ENCODE measurements at places on chromosomes 7 and 10.

- no peak for DNase-seq
Measured at GRCh38 chr7:52482076-52482475, 553.4 kb upstream of the POM121L12 start.

DNA sequence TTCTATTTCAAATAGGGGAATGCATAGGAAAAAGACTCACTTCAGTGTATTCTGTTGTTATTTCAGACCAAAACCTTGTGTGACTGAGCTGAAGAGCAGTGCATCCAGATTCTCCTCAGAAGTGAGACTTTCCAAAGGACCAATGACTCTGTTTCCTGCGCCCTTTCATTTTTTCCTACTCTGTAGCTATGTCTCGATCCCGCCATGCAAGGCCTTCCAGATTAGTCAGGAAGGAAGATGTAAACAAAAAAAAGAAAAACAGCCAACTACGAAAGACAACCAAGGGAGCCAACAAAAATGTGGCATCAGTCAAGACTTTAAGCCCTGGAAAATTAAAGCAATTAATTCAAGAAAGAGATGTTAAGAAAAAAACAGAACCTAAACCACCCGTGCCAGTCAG, 12.0 kb downstream of the TET1 start:
- no peak for DNase-seq

- no peak for DNase-seq
Measured at GRCh38 chr7:130845581-130846085, 111.6 kb upstream of the KLF14 start.

DNA sequence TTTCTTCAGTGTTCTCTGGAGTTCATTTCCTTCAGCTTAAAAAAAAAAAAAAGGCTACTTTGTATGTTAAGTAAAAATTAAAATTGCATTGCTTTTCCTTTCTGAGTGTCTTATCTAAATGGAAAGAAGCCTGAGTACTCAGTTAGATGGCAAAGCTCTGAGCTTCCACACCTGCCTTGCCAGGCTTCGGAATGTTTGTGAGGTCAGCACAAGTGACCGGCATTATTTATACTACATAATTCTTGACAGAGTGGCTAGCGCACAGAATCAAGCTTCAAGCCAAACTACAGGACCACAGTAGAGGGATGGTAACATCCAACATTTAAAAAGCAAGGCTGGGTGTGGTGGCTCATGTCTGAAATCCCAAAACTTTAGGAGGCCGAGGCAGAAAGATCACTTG, 17.3 kb downstream of the PIP4K2A start:
- no peak for DNase-seq

DNA sequence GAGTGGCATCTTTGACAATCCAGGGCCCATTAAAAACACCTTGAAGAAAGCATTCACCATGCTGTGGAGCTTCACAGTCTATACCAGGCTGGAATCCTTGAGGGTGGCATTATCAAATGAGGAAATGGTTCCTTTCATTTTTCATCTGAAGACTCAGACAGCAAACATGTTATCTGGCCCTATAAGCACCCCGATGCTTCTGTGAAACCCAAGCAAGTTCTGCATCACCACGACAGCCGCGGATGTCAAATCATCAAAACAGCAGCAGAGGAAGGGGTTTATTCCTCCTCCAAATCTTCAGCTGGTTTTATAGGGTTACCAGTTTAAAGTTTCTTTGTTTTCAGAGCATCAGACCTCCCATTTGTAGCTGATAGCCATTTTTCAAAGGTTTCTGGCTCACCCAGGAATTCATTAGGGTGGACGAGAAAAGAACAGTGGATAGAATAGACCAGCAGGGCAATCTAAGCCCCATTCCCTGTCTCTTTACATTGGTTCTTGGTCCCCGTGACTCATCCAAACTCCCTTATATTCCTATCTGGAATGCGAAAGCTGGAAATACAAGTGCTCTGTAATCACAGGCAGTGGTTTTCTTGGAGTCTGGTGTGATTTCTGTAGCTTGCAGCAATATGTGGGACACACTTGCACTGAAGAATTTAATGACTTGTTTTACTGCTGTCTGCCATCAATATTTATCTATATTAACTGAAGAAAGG, 217.9 kb downstream of the SKAP2 start:
- no peak for DNase-seq

GRCh38 chr7:50206453-50207250, 97.9 kb upstream of the IKZF1 start:
- peak; percentile 76 for DNase-seq

DNA sequence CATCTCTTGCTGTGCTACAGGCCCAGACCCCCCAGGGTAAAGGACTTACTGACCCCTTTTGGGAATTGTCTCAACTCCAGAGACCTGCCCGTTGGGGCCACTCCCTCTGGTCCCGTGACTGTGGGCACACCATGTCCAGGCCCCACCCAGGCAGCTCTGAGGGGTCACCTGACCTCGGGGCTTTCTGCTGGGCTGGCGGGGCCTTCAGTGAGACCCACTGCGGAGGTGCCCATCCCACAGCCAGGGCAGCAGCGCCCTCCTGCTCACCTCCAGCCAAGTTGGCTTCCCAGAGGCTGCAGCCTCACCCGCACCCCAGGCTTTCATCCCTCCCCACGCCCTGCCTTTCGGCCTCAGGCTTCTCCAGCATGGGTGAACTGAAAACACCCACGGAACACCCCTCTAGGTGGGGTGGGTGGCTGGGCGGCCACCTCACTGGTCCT, 147.2 kb downstream of the DNAJB6 start:
- no peak for DNase-seq

GRCh38 chr10:69101451-69102095, 13.7 kb downstream of the SRGN start:
- DNase-seq: peak; percentile 82

DNA sequence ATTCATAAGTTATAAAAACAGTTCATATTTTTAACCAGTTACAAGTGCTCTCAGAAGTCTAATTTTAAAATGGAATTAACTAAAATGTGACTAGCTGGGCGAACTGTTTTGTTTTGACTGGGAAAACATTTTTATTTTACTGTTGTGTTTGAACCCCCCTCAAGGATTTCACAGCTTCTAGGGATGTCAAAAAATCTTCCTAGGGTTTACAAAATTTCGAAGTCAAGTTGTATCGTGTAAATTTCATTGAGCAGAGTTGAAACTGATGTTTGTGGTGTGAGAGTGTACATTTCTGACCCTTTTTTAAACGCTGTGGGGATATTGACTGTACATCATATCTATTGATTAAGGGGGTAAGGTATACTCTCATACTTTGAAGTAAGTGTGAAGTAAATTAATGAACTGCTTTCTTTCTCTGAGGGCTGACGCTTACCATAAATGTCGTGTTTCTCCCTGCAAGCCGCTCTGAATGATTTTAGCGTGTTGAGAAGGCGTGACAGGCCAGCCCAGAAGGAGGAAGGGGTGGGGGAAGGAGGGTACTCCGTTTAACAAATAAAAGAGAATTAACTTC, 1.8 kb upstream of the SP8 start:
- no peak for DNase-seq

DNA sequence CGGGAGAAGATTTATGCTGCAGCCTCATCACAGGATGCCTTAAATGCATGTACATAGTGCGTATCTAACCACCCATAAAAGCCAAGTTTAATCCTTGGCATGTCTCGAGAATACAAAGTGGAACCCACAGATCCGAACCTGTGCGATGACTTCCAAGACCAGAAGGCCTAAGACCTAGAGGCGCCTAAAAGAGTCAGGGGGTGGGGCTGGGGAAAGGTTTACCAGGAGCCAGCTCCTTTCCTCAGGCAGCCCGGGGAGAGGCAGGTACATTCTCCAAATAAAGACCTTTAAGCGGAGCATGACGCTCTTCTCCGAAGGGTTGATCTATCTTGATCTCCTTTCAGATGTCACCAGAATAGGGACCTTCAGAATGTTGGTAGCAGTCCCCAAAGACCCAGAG, 9.7 kb downstream of the SP8 start:
- DNase-seq: no peak

DNA sequence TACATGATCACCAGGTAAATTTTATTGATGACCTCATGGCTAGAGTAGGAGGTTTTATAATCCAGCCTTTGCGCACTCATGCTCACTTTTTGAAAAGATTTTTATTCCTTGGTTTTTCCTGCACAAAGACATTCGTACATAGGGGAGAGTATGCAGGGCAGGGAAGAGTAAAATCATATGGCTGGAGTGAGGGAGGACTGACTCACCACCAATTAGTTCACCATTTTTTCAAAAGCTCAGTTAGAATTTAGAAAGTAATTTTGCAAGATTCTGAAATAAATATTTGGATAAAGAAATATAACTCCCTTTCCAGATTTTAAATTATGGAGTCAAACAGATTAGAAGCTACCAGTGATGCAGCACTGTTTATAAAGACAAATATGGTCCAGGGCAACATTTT, 111.9 kb downstream of the SEMA3D start:
- DNase-seq: no peak

DNA sequence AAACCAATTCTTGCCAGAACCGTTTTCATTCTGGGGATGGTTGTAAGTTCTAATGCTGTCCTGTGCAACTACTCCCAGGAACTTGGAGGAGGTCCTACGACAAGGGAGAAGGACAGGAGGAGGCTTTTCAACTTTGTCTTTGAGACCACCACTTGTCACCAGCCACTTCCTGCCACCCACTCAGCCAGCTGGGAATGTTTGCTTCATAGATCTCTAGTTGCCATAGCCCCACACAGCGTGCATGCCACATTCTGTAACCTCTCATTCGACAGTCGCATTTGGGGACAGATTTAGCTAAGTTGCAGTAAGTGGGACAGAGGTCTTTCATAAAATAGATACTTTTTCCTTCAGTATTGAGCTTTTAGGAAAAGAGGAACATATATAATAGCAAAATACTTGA, 78.0 kb downstream of the TAF3 start:
- no peak for DNase-seq

GRCh38 chr7:22666732-22667131, 60.3 kb upstream of the IL6 start:
- DNase-seq: no peak

GRCh38 chr7:139829775-139830117, 682 bp downstream of the TBXAS1 start:
- DNase-seq: no peak

DNA sequence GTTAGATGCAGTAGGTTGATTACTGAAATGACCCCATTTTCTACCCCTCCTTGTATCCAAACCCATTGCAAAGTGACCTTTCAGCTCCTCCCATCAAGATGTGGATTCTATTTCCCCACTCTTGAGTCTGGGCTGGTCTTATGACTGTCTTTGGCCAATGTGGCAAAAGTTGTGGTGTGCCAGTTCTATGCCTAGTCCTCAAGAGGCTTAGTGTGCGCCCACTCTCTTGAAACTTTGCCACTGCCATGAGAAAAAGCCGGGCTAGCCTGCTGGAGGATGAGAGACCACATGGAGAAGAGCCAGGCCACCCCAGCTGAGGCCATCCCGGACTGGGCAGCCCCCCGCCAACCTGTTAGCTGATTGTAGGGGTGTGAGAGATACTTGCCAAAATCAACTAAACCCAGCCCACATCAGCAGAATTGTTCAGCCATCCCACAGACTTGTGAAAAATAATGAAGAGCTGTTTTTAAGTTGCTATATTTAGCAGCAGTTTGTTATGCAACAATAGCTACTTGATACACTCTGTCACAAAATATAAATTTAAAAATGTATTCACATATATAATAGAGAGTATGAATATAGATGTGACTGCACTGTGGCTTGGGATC, 131.0 kb upstream of the PALS2 start:
- DNase-seq: no peak

GRCh38 chr7:12583922-12584321, 13.4 kb downstream of the SCIN start:
- no peak for DNase-seq

DNA sequence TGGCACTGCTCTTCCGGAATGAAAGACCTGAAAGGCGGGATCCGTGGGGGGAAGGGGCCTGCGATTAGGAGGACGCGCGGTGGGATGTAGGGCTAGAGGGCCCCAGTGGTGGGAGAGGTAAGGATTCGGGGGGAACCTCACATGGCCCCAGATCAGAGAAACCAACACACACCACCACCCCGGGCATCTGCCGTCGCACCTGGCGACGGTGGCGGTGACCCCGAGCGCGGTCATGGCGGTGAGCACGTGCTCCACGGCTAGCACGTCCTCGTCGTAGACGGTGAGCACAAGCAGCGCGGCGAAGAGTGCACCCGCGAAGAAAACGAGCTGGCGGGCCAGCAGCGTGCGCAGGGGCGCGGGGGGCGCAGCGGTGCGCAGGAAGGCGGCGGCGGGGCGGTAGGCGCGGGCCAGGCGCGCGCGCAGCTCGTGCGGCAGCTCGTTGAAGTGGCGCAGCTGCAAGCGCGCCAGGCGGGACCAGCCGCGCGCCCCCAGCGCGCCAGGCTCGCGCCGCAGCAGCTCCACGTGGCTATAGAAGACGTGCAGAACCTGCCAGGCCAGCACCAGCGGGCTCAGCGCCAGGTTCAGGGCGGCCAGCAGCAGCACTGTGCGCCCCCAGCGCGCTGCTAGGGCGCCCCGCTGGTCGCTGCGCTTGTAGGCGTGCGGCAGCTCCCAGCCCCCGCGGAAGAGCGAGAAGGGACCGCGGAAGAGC, 5.7 kb downstream of the ATG9B start:
- no peak for DNase-seq

DNA sequence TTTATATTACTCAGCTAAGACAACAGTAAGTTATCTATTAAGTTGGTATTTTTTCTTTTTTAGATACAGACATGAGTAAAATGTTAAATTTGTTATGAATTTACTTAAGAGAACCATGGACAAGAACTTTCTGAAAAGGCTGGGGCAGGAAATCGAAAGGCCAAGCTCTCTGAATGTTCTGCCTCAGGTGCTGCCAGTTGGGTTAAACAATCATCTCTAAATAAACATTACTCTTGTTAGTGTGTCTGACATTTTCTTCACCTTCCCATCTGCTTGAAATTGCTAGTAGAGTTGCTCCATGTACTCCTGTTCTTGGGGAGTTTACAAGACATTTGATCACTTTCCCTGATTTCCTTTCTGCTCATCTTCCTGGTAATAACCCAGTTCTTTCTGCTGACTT, 87.5 kb downstream of the ANKRD7 start:
- no peak for DNase-seq

GRCh38 chr7:16951483-16952080, 69.8 kb upstream of the AGR3 start:
- no peak for DNase-seq

- no peak for DNase-seq
Measured at GRCh38 chr7:1946773-1947450, 276.8 kb downstream of the ELFN1 start.

GRCh38 chr10:79246606-79247275, 100.5 kb upstream of the PPIF start:
- DNase-seq: no peak

DNA sequence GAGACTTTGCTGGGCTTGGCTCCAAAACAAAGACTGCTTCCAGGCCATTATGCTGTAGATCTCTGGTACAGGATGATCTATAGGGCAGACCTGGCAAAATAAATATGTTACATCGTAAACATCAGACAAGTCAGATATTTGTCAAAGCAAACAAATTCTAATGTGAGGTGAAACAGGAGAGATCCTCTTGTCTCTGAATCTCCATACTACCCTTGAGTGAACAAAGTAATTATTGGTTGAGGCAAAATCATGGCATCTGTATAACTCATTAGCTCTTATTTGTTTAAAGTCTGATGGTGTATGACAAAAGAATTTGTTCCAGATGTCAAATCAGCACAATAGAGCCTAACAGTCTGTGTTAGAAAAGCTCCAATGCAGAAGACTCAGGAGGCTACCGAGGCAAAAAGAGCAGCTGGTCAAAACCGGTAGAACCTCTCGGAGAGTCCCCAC, 1291.5 kb downstream of the TYW1 start:
- DNase-seq: no peak

- no peak for DNase-seq
Measured at GRCh38 chr10:117400329-117400728, 25.1 kb upstream of the PDZD8 start.

- no peak for DNase-seq
Measured at GRCh38 chr10:125125951-125126735, 34.2 kb downstream of the CTBP2 start.

- DNase-seq: no peak
Measured at GRCh38 chr10:131979821-131980270, 1.9 kb downstream of the BNIP3 start.

All from CD14-positive monocyte (primary cell).